ENCODE measurements at places on chromosomes 1 and 21. TPM values are rescaled to one million over a fixed set of nuclear protein-coding genes. Genes with fewer than 3 reads are reported as not detected.
A peak's percentile ranks its signal among the peaks of the same experiment; 100 is the strongest.

The SERPINC1 gene
- total RNA-seq = not detected

GRCh38 chr1:231666937-231667608, 40.5 kb downstream of the DISC1 start:
- H3K4me3 ChIP-seq = peak overlapping the region; percentile 2
- H3K36me3 ChIP-seq = 0 out of 2 replicates have a peak, but pooled peaks cover 1% of the 10 kb centered on the region
- DNase-seq = no peak

- H3K27ac ChIP-seq = no peak overlapping the region
- peaks cover 6% of the 10 kb centered on the region for H3K36me3 ChIP-seq
- no peaks in the 10 kb centered on the region for H3K27me3 ChIP-seq
- H3K4me1 ChIP-seq = no peaks in the 10 kb centered on the region
- no peak for DNase-seq
These were observed 175.6 kb downstream of the CAMTA1 start for GRCh38 chr1:6960860-6961259.

GRCh38 chr1:7007902-7008301, 222.6 kb downstream of the CAMTA1 start:
- no peaks in the 10 kb centered on the region for H3K36me3 ChIP-seq
- no peaks in the 10 kb centered on the region for H3K27me3 ChIP-seq
- H3K4me3 ChIP-seq = no peak overlapping the region

DNA sequence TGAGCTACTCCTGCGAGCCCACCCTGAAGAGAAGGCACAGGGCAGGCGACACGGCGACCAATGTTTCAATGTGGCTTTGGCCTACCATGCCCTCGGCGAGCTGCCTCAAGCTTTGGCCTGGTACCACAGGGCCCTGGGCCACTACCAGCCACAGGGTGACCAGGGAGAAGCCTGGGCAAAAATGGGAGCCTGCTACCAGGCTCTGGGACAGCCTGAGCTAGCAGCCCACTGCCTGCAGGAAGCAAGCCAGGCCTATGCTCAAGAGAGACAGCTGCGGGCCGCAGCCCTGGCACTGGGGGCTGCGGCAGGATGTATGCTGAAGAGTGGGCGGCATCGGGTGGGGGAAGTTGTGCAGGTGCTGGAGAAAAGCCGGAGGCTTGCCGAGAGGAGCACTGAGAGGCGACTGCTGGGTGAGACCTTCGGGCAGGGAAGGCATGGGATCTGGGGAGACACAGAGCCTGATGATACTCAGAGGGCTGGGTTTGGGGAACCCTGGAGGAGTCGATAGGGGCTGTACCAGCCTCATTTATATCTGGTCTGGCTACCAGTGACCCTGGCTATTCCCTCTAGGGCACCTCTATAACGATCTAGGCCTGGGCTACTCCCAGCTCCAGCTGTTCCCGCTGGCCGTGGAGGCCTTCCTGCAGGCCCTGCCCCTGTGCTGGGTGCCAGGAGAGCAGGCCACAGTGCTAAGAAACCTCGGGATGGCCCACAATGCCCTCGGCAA, 2.3 kb downstream of the TTC24 start:
- no peak overlapping the region for H3K4me3 ChIP-seq
- H3K4me1 ChIP-seq = no peaks in the 10 kb centered on the region
- no peak overlapping the region for H3K27ac ChIP-seq
- no peaks in the 10 kb centered on the region for H3K36me3 ChIP-seq
- DNase-seq = no peak

DNA sequence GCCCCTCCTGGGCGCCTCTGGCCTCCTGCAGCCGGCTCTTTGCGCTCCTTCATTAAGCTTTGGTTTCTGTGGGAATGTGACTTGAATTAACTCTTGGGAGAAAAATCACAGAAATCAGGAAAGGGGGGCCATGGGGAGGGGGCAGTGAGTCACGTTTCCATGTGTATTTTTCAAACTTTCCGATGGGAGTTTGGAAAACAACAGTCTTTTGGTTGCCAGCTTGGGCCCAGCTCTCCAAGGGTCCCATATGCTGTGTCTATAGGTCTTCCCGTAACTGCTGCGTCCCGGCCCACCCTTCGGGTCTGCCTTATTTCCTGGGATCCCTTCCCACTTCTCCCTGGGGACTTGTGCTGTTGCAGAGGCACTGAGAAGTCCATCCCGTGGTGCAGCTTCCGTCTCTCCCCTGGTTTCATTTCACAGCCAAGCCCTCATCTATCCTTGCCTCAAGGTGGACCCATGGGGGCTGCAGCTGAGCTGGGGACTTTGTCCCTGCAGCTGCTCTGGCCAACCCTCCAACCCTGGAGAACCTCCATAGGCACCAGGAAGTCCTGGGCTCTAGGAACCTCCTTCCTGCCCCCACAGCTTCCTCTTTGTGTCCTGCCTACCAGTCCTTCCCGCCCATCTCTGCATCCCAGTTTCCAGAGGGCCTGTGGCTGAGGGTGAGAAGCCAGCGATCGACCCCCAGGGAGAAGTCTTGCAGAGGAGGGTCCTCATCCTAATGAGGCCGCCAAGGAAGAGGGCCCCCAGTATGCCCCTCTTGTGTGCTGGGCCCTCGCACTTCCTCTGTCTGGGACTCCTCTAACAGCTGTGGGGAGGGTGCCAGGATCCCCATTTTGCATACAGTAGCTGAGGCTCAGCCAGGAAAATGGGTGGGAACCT, 11.6 kb upstream of the LMNA start:
- no peak for DNase-seq
- no peak overlapping the region for H3K27ac ChIP-seq
- H3K4me3 ChIP-seq = no peak overlapping the region
